Activated T-helper 9 cell treated with anti-CD3 and anti-CD28 coated beads, Interleukin-2, amount 50 U/mL, for 16 hours (primary cell): ENCODE measurements at places on chromosomes 4 and X.

DNA sequence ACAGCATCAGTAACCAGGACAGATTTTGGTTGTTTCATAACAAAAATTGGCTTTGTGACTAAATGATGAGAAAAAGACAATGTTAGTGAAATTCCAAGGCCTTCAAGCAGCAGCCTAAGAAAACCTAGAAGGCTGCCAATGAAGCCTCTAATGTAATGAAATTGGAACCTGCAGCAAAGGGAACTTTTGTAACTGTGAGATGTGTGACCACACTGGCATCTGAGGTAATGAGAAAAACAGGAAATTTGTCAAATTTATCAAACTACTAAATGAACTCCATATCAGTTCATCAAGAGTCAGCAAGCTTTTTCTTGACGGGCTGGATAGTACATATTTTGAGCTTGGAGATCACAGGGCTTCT, 30.4 kb upstream of the EMCN start:
- no peak for DNase-seq

GRCh38 chrX:2677764-2678163, 13.3 kb upstream of the CD99 start:
- DNase-seq, result no peak

DNA sequence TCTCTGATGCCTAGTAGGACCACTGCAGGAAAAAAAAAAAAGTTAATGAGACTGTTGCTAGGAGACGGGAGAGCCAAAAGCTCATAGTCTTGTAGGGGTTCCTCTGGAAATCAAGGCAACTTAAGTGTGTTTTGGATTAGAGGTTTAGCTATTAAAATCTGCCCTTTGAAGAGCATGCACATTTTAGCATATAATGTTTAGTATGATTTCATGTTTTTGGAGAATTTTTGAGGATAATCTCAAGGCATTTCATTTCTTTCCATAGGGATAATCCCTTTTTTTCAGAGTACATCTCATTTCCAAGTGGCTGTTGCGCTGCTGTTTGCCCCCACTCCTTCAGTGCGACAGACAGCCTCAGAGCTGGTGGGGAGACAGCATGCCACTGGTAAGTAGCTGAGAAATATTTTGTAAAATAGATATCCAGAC, at the start of gene LINC00632:
Gene LINC00632, plus strand, starts transcription at position 339 of the 426 bp plus-strand sequence.
- DNase-seq, result no peak

DNA sequence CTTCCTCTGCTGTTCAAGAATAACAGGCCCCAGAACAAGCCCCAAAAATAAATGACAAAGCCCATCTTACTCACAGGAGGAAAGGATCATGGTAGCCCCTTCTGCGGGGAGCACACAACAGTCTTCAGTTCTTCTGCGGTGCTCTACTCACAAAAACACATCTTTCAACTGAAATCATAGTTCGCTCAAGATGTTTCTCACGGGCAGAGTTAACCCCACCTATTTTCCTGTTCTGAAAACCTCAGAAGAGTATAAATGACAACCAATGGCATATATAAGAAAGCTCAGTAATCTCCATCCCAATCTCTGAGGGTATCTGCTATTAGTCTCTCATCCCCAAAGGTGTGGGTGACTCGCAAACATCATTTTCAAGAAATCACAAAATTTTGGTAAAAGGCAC, at the start of gene TXK:
Gene TXK, minus strand, starts transcription at position 170 of the 400 bp plus-strand sequence. Its CDS starts 80 bp downstream, at position 90.
- no peak for DNase-seq

DNA sequence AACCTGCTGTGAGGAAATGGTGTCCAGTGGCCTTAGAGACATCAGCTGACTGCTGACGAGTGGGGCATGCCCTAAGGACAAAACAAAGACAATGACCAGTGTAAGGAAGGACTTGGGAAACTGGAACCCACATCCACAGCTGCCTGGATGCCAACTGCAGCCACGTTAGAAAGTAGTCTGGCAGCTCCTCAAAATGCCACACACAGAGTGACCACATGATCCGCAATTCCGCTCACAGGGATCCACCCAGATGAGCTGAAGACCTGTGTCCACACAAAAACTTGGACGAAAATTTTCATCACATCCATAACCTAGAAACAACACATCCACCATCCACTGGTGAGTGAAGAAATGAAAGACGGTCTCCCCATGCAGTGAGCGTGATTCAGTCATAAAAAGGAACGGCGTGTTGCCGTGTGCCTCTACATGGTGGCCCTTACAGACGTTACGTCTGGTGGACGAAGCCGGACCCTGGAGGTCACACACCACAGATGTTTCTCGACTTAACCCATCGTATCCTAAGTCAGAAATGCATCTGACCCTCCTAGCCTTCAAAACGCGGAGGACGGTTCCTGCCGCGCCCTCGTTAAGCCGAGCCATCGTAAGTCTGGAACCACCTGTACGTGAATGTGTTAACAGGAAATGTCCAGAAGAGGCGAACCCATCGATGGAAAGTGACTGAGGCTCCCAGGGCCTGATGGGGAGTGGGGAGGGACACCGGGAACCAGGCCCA, 40.6 kb upstream of the MXD4 start:
- DNase-seq, result no peak

DNA sequence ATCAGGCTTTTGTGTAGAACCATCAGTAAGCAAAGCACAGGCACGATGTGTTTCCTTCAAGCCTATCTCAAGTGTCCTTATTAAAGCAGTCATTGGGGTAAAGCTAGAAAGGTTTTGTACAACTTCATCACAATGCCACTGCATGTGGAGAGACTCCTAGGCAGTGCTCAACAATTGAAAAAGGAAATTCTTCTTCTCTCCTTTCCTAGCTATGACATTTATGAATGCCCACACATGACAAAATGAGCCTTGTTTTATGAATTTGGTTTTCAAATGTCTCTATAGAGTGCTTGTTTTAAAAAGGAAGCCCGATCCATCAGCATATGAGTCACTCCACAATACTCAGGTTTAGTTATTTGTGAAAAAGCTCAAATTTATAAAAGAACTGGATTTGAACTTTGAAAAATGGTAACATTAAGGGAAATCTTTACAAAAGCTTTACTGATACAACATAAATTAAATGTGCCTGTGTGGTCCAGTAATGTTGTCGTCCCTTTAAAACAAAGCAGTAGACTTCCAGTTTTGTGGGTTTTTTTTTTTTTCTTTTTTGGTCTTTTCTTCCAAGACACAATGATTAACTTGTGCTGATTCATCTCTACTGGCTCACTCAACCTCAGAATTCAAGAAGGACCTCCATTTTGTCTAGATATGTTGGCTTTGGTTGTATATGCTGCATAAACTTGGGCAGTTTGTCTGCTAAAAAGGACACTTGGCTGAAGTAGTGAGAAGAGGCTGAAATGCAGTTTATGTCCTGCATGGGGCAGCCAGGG, 273.8 kb downstream of the GASK1B start:
- no peak for DNase-seq

DNA sequence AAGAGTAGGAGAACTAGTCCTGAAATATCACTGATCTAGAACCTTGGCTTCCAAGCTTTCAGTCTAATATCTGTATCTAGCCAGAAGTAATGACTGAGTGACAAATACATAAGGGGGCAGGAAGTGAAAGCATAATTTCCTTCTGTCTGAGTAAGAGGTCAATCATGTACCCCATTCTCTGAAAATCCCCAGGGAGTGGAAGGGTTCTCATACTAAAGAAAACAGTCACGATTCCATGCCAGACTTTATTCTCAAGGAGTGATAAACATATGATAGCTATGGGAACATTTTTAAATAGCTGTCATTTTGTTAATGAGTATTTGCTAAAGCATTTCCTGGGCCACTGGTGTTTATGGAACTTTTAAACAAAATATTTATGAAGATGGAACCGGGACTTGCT, 308.5 kb downstream of the ARHGAP24 start:
- no peak for DNase-seq

DNA sequence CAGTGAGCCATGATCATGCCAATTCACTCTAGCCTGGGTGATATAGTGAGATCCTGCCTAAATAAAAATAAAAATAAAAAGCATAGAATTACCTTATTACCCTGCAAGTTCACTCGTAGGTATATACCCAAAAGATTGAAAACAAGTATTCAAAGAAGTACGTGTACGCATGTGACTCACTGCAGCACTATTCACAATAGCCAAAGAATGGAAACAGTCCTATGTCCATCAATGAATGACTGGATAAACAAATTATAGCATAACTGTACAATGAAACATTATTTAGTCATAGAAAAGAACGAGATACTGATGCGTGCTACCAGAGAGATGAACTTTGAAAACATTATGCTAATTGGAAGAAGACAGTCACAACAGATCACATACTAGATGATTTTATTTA, 204.6 kb upstream of the DIAPH2 start:
- no peak for DNase-seq

DNA sequence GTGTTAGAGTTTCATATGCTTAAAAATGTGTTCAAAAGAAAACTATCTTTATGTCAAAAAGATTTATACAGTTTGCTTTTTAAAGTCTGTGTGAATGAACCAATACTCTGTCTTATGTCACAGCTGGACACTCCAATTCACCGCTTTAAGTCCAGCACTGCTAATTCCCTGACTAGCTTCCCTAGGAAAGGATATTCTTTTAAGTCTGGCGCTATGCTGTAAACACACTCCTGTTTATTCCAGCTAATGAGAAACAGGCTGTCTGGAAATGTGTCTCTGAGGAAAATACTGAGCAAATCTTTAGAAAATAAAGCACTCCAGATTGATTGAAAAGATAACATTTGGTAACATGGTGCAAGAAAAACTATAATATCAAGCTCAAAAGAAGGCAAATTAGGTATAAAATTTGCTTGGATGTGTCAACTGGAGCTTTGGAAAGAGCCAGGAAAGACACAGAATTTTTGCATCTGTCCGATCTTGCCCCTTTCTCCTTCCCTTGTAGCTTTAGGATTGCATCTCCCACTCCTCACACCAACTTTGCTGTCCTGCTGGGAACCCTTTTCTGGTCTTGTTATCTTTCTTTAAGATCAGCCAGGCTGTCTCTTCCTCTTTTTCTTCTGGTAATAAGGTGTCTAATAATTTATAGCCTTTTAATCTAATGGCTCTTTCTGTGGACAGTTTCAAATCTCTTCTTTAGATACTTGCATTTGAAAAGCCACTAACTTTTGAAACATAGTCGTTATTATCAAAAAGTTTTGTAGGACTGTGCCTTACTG, 40.9 kb upstream of the VEGFC start:
- no peak for DNase-seq

GRCh38 chr4:53920883-53921282, 143.5 kb downstream of the CHIC2 start:
- DNase-seq, result no peak

- DNase-seq, result no peak
Observed at GRCh38 chrX:47481160-47481559, 1.9 kb downstream of the ZNF41 start.

- DNase-seq, result no peak
Observed at GRCh38 chr4:163378661-163379060, 35.0 kb downstream of the NPY5R start.

GRCh38 chrX:105302246-105302645, 81.8 kb upstream of the TEX13A start:
- no peak for DNase-seq

DNA sequence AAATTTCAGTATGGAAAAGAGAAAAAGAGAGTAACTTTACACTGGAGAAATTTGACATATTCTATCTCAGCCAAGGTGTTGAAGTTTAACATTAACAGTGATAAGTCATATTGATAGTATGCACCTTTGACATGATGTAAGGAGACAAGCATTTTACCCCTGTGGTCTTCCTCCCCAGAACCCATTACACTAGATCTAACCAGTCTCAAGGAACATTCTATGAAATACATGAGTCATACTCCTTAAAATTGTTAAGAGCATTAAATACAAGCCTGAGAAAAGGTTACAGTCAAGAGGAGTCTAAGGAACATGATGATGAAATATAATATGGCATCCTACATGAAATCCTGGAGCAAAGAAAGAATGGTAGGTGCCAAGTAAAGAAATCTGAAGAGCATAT, 1151.3 kb upstream of the IGFBP7 start:
- DNase-seq, result no peak

DNA sequence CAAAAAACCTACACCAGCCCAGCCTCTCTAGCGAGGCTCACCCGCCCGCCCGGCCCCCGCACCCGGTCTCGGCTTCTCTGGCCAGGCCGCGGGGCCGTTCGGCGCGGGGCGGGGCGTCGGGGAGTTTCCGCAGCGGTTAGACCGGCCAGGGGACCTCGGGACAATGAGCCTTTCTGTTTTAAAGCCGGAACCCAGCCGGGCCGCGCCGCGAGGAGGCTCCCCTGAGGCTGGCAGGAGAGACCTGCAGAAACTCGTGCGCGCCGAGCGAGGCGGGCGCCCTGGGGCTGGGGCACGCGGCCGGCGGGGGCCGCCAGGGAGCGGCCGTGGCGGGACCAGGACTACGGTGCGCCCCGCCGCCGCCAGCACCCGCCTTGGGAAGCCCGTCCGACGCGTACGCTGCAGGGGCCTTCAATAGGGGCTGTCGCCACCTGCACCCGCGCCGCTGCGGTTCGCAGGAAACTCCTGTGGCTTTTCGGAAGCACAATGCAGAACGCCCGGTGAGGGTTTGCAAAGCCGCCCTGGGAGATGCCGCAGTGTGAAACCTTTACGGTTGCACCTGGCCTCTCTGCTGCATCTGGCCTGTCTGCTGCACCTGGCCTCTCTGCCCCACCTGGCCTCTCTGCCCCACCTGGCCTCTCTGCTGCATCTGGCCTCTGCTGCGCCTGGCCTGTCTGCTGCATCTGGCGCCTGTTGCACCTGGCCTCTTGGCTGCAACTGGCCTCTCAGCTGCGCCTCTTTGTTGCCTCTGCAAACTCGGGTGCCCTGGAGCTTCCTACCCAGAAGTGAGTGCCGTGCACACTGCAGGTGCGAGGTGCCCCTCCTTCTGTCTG, 63.9 kb downstream of the TRAPPC11 start:
- peak; percentile 28 for DNase-seq

DNA sequence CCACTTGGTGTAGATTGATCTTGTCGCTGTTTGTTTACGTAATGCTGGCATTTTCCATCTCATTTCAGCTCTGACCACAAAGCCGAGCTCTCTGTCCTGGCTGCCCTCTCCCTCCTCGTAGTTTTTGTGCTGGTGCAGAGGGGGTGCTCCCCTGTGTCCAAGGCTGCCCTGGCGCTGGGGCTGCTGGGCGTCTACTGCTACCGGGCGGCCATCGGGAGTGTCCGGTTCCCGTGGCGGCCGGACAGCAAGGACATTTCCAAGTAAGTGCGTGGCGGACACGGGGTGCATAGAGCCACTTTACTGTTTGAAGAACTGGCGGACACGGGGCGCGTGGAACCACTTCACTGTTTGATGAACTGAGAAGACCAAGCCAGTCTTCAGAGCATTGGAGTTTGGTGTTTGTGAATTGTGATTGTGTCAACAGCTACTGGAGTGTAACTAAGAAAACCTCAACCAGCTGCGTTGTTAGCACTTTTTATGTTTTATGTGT, 28.0 kb downstream of the PIGG start:
- no peak for DNase-seq

DNA sequence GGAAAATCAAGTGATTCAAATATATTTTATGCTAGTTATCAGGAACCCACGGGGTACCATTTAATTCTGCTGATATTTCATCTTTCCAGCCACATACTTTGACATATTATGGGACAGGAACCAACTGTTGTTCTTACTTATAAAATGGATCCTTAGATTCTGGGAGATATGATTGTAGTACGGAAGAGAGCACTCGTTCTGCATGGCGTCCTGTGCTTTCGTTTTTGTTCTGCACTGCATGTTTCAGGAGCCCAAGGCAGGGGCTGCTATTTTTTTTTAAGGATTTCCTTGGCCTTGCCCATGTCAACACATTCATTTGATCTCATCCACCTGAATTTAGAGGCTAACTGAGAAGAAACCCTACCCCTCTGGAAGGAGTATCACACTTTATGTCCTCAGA, 245.5 kb upstream of the TLL1 start:
- no peak for DNase-seq

- DNase-seq, result no peak
Observed at GRCh38 chr4:44845309-44845708, 119.0 kb upstream of the GNPDA2 start.

- no peak for DNase-seq
Observed at GRCh38 chr4:182015014-182015413, 228.2 kb upstream of the TENM3 start.
